Activated CD4-positive, alpha-beta T cell treated with anti-CD3 and anti-CD28 coated beads for 36 hours (primary cell): ENCODE measurements at places on chromosomes 16 and 17.

DNA sequence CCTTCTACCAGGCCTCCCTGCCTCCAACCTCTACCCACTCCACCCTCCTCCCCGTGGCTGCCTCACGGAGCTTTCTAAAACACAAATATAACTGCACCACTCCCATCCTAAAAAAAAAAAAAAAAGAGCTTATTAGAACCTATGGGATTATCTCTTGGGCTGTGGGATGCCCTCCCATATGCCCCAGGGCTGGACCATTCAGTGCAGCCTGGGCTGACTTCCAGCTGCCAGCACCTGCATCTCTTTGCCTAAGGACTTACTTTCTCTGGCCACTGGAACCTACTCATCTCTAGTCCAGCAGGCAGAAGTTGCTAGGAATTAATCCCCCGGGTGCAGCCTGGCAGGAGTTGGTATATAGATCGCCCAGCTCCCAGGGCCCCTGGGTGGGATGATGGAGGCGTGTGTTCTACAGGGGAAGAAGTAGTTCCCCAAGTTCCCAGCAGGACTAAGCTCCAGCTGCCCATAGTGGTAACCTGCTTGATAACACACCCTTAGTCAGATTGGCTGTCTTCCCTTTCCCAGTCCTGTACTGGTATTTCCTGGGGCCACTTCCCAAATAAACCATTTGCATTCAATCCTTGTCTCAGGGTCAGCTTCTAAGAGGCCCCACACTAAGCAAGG lies 10.3 kb downstream of the MPP3 start:
- no peak for DNase-seq

- no peak for DNase-seq
These were observed 4.4 kb downstream of the KRT27 start for GRCh38 chr17:40777971-40778370.

- DNase-seq = no peak
These were observed 41.4 kb downstream of the MIS12 start for GRCh38 chr17:5527601-5528250.

DNA sequence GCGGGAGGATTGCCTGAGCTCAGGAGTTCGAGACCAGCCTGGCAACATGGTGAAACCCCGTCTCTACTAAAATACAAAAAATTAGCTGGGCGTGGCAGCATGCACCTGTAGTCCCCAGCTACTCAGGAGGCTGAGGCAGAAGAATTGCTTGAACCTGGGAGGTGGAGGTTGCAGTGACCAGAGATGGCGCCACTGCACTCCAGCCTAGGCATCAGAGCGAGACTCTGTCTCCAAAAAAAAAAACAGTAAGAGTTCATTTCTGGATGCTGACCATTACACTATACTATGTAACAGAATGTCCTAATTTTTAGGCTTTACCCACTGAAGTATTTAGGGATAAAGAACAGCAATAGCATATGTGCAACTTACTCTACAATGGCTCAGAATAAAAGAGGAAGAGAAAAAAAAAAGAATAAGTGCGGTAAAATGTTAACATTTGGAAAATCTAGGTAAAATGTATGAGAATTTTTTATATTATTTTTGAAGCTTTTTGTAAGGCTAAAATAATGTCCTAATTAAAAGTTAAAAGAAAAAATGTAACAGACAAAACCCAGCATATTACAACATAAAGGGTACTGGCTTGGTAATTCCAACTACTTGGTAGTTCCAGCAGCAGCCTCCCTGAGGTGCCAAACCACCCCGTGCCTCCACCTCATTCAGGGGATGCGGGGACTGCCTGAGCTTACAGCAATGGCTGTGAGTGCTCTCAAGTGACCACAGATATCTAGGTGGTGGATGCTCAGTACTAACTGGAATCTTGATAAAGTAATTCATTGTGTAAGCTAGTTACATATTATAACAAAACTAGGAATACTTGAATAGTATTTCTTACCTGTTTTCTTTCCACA lies 10.9 kb downstream of the COPS3 start:
- DNase-seq = peak; percentile 62

GRCh38 chr17:7352503-7352889 lies 534 bp downstream of the KCTD11 start:
- DNase-seq = peak; percentile 36

DNA sequence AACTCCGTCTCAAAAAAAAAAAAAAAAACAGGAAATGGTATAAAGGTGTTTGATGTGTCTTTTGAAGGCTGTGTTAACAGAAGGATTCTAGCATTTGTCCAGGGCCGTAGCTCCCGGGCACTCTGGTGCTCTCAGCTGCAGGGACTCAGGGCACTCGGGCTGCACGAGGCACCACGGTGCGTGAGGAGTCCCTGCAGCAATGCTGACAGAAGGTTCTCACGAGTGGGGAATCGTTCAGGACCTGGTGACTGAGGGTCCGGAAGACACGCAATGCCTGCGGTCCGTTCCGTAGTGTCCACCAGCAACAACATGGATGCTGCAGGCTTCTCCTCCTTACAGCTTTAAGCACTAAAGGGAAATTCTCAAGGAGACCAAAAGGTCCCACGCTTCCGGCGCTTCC lies 12.6 kb upstream of the FAAP100 start:
- no peak for DNase-seq

DNA sequence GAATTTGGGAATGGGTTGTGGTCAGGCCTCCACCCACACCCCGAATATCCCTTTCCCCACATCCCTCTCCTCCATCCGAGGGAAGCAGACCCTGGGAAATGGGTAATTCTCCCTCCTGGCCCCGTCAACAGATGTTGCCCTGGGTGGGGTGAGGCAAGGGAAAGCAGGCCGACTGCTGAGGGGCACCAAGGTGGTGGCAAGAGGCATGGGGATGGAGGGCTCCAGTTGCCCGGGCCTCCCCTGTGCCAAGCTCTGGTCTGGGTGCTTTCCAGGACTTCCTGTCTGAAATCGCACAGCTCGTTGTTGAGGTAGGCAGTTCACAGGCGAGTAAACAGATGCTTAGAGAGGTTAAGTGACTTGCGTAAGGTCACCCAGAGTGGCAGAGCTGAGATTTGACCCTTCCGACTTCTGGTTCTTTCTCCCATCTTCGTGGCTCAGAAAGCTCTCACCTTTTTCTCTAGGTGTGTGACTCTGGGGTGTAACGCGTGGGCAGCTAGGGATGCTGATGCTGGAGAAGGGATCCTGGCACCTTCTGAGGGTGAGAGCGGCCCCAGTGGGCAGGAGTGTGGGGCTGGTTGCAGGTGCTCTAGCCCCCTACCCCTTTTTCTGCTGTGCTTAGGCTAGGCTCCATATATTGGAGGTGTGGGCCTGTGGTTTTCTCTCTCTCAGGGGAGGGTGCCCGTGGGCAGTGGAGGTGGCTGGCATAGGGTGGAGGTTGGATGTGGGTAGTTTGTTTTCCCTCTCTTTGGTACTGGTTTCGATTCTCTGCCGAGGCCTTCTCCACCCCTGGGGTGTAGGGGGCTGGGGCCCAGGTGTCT lies 17.2 kb downstream of the RARA start:
- peak; percentile 76 for DNase-seq

- DNase-seq = no peak
These were observed 38.2 kb upstream of the ICAM2 start for GRCh38 chr17:64058621-64059020.

- DNase-seq = no peak
These were observed 103.8 kb downstream of the YPEL2 start for GRCh38 chr17:59435238-59435637.

DNA sequence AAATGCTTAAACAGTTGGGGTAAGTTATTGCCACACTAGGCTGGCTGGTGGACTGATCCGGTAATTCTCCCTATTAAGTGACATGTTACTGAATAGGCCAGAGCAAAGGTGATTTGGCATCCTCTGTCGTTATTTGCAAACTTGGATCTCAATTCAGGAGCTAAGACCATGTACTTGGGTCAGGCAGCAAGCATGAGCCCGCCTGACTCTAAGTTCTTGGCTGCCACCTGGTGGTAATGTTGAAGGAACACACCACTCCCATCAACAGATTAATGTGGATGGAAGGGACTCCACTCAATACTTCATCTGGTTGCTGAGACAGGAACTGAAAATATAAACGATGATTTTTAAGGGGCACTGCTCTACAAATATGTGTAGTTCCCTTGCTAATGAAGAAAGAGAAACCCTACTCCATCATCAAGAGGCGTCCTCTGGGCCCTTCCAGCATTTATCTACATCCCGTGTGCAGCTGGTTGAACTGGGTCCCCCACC lies 70.8 kb downstream of the EMP2 start:
- peak; percentile 75 for DNase-seq

GRCh38 chr17:36979565-36979941 lies 30.8 kb downstream of the AATF start:
- no peak for DNase-seq

- no peak for DNase-seq
These were observed 33.0 kb upstream of the CCR7 start for GRCh38 chr17:40598301-40598618.

DNA sequence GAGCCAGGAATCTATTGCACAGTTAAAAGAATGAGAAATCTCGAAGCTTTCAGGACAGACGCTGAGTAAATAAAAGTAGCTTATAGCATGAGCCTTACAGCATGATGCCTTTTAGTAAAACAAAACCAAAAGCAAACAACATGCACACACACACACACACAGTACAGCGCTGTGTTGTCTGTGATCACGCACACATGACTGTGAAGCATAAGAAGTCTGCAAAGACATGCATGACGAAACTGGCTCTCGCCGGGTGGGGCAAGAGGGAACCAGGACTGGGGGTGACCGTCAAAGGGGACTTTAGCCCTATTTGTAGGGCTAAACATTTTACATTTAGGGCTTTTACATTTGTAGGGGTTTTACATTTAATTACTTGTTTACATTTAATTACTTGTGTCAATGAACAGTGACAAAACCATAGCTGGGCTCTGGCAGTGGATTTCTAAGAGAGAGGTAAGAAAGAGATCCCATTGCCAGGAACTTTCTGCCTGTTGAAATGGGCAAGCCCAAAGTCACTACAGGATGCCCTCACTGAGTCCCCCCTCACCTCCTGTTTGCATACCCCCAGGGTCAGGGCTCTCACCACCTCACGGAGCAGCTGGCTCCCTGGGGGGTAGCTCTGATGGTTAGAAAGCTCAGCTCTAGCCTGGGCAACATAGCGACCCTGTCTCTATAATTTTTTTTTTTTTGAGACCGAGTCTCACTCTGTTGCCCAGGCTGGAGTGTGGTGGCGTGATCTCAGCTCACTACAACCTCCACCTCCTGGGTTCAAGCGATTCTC lies 2.0 kb upstream of the TNFRSF13B start:
- DNase-seq = no peak

- DNase-seq = no peak
These were observed 10.5 kb downstream of the SRL start for GRCh38 chr16:4231367-4231766.

DNA sequence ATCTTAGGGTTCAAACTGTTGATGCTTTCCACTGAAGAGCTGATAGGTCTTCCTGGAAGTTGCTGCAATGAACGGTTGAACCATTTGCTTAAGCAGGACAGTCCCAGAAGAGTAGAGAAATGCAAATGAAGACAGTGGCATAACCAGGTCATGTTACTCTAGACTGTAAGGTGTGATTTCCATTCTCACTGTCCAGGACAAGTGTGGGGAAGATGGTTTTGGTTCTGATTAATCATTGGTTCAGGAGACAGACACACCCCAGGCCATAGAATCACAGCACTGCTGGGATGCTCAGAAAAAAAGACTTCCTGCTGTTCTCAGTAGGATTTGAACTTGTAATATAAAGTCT lies 34.8 kb upstream of the XYLT2 start:
- no peak for DNase-seq

- DNase-seq = no peak
These were observed 17.1 kb downstream of the MPRIP start for GRCh38 chr17:17059301-17059890.

DNA sequence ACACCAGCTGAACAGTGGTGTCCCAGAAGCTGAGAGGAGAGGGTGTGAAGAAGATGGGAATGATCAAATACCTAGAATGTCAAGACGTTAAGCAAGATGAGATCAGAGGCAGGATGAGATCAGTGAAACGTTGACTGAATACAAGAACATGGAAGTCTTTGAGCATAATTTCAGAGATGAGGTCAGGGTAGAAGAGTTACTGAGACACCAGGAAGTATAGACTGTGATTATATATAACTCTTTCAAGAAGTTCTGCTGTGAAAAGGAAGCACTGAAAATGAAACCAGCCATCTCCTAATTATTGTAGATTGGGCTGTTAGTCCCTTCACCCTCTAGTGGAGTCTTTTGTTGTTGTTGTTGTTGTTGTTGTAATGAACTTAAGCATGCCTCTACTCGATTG lies 9.1 kb downstream of the SHCBP1 start:
- no peak for DNase-seq
